ENCODE measurements at places on chromosomes 2 and 18.

DNA sequence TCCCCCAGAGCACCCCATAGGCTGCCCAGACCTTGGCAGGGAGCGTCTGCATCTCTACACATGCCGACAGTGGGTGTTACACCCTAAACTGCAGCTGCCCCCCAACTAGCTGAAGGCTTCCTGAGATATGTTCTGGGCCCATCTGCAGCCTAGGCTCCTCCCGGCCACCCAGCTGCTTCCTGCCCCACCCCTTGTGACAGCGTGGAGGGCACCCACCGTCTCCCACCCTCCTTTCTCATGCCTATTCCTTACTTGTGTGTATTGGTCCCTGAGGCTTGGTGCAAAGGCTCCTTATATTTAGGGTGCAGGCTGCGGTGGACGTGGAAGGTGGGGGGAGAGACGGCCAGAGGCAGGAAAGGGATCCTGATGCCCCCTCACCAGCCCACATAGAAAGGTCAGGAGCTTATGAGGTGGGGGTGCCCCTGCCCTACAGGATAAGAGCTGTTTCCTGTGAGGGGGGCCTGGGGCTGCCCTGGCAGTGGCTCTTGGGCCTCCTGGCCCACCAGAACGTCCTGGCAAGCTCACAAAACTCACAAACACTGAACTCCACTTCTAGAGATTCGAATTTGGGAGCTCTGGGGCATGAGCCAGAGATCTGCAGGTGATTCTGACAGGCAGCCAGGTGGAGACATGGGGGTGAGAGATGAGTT, 7.3 kb upstream of the PROM2 start:
- no peak for DNase-seq

DNA sequence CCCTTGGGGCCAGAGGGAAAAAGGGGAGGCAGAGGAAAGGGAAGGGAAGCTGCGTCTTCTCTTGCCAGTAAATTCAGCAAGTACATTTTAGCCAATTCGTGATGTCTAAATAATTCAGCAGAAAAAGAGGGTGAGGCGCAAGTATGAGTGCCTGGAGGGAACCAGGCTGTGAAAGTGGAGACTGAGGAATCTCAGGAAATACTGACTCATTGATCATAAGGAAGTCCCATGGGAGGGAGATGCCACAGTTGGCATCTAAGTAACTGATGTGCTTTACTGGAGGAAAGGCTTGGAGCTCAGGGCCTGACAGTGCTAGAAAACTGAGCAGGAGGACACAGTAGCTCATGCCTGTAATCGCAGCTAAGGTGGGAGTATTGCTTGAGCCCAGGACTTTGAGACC, 31.1 kb downstream of the KIF5C start:
- peak; percentile 28 for DNase-seq

DNA sequence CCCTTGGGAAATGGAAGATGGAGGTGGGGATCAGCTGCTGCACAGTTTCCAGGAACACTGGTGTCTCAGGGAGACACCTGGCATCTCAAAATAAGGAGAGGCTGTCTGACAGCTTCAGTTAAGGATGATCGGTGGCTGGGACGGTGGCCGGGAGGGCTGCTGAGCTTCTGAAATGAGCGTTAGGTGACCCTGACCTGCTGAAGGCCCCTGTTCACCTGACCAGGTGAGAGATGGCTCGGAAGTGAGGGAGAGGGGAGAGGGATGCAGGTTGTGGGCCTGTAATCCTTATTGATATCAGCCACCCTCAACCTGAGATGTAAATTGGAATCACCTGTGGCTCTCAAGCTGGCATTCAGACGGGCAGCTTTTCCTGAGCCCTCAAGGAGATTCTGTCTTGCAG, 99.0 kb downstream of the AGAP1 start:
- DNase-seq, result no peak

GRCh38 chr2:28359222-28360057, 33.2 kb upstream of the FOSL2 start:
- DNase-seq, result peak; percentile 58

DNA sequence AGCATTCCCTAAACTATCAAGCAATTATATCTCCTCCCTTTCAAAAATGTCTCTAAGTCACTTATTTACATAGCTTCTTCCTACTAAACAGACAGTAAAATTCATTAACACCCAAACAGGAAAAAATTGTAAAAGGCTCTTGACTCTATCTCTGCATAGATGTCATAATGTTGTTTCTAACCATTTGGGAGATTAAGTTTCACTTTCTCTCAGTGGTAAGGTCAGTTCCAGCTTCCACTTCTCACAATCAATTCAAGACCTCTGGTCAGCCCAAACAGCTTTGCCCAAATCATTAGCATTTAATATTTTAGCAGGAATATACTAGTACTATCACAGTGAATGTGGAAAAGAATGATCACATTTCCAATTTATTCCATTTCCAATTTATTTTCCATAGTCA, 374.3 kb upstream of the MC4R start:
- DNase-seq, result no peak

All from bronchial epithelial cell (primary cell).